ENCODE measurements at places on chromosomes 6 and 20.

GRCh38 chr20:3315136-3315535, 76.1 kb upstream of the SLC4A11 start:
- DNase-seq: no peak

GRCh38 chr6:73064266-73064665, 161.0 kb downstream of the KHDC1L start:
- DNase-seq: no peak

- no peak for DNase-seq
Measured at GRCh38 chr20:37774156-37774555, 80.3 kb downstream of the CTNNBL1 start.

- no peak for DNase-seq
Measured at GRCh38 chr6:21748343-21749056, 154.9 kb downstream of the SOX4 start.

- DNase-seq: no peak
Measured at GRCh38 chr6:135265278-135265677, 84.2 kb downstream of the MYB start.

All from stimulated activated CD4-positive, alpha-beta T cell treated with anti-CD3 and anti-CD28 coated beads, Interleukin-1b, Interleukin-23, amount 100 ng/mL, for 24 hours (primary cell).